ENCODE measurements at places on chromosomes 3 and 15.

DNA sequence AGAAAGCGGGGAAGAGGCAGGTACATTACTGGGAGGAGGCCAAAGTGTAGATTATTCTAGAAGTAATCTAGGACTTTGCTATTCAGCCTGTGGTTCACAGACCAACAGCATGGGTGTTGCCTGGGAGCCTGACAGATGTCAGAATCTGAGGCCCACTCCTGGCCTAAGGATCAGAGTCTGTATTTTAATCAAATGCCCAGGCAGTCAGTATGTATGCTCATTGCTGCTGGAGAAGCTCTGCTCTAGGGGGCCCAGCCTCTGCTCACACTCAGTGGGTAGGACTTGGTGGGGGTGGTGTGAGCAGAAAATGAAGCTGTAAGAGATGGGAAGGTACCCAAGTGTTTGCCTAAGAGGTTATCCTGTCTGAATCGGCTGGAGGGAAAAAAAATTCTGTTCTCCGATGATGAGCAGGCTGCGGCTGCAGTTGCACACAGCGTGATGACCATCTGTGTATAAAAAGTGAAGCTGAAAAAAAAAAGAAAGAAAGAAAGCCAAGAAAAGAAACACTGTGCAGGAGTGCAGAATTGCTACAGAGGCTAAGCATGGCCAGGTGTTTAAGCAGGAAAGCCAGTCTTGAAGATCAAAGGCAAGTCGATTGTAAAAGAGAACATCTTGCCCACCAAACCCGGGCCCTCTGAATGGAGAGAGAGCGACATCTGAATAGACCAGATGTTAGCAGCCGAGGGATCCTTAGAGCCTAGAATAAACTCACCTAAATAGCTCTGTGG, 65.2 kb downstream of the EIF4E3 start:
- DNase-seq: no peak

DNA sequence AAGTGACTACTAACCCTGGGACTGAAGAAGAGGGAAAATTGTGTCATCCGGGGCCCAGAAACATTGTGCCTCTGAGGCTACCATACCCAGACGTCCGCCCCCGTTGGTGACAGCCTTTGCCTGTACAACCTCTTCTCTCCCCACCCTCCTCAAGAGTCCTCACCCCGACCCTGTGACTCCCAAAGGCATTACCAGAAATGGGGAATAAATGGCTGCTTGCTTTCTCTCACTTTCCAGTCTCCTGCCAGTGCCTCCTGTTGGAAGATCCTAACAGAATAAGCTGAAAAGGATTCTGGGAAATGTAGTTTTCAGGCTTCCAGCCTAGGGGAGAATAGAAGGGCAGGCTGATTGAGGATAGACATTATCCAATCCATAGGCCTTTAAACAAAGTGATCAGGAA, 30.8 kb upstream of the SLC25A36 start:
- peak; percentile 16 for DNase-seq

DNA sequence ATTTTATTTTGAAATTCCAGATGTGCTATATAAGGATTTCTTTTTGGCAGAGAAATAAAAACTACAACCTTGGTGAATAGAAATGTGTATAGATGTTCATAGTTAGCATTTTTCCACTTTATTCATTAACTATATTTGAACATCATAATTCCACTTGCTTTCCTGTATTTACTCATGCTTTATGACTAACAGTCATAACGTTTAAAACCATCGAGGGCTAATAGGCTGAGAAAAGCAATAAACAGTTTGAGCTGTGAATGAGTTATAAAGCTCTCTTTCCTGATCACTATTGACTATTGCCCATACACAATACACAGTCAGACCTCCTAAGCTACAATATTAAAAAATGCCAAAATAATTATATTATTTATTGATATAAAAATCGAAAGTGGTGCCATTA, 502.1 kb upstream of the RASGRP1 start:
- no peak for DNase-seq

GRCh38 chr3:189726277-189726676, 95.1 kb downstream of the TP63 start:
- DNase-seq: peak; percentile 46

DNA sequence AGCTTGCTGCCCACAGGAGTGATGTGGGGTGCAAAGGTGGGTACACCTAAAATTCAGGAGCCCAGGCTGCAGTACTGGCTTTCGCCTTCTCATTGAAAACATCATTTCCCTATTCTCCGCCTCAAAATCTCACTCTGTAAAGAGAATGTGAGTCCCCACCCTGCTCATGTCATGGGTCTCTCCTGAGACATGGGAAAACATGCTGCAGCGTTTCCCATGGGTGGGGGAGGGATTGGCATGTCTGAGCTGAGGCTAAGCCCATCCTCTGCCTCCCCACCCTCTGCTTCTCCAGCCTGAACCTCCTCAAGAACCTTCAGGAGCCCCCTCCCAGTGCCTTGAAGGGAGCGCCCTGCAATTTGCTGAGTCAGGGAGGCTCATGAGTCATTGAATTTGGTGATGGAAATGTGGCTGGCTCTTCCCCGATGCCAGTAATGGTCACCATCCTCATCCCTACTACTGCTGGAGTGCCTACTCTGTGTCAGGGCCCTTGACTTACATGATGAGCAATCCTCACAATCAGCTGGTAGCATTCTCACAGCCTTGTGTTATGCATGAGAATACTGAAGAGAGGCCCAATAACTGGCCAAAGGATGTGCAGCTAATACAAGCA, 28.8 kb downstream of the WNT5A start:
- peak; percentile 48 for DNase-seq

GRCh38 chr3:161083131-161083530, 22.0 kb downstream of the B3GALNT1 start:
- no peak for DNase-seq

DNA sequence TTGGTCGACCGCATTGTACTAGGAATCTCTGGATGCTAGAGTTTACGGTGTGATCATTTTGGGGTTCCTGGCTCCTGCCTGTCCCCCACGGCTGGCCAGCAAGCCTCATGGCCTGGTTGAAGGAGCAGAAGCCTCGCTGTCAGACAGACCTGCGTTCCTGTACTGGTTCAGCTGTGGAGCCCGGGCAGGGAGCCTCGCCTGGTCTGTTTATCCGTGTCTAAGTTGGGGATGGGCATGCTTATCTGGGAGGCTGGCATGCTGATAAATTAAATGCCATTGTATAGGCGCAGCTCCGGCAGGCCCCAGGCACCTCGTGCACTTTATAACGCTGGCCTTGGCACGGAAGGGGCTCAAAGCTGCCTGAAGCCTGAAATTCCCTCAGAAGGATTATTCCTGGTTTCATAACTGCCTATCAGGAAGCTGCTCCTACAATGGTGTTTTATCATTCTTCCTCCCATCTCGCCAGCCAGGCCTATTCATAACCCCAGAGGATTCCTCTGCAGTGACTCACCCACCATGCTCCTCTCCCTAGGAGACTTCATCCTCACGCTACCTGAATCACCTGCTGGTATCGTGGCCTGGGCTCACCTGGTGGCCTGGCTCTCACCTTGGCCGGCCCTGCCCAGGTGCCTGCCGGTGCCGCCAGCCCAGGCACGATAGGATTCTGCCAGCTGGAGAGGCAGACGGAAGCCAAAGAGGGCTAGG, 110.9 kb downstream of the ASB7 start:
- DNase-seq: peak; percentile 73

DNA sequence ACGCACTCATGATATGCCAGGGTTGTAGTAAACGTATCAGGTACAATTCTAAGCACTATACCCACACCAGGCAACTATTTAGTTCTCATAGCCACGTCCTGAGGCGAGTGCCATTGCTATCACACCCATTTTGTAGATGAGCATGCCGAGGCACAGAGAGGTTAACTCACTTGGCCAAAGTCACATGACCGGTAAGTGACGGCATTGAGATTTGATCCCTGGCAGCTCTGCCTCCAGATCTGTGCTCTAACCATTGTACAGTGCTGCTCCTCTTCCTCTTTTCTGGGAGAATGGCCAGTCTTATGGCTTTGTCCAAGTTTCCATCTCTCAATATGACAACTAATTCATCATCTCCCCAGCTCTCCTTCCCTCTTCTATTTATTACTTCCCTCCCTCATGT, 18.9 kb upstream of the ATP2B2 start:
- no peak for DNase-seq

DNA sequence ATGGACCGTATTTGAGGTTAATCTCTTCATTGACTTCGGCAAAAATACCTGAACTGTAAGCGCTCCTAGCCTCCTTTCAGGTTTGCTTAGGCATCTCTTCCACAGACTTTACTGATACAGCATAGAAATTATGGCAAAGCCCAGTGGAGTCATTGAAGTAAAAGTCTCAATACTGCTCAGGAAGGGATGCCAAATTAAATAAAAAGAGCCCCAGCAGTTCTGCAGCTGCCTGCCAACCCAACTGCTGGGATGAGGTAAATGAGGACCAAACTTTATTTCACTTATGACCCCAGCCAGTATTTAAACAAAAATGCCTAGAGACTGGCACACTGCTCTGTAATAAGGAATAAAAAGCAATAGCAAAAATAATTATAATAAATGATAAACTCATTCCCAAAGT, 65.4 kb downstream of the IQCH start:
- no peak for DNase-seq

DNA sequence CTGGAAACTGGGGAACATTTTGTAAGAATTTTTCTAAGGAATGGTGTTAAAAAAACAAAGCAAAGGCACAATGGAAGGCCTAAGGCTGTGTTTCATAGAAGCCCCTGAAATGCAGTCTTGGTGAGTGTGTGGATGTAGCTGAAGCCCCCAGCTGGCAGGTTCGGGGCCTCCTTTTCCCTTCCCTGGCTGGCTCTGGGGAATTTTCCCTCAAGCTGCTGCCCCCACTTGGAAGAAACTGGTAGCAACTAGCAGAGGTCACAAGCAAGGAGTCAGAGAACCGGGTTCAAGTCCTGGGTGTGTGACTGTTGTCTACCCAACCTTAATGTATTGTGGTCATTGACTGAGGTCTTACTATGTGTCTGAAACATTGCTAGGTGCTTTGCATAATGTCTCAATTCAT, 85.3 kb upstream of the MYZAP start:
- DNase-seq: no peak

GRCh38 chr15:80010131-80010673, 39.2 kb upstream of the BCL2A1 start:
- DNase-seq: peak; percentile 48

GRCh38 chr3:187935623-187936156, 190.4 kb upstream of the BCL6 start:
- DNase-seq: no peak

- no peak for DNase-seq
Observed at GRCh38 chr3:13415236-13415986, 4.7 kb downstream of the NUP210 start.

GRCh38 chr15:37698679-37699078, 235.8 kb upstream of the TMCO5A start:
- peak; percentile 6 for DNase-seq

DNA sequence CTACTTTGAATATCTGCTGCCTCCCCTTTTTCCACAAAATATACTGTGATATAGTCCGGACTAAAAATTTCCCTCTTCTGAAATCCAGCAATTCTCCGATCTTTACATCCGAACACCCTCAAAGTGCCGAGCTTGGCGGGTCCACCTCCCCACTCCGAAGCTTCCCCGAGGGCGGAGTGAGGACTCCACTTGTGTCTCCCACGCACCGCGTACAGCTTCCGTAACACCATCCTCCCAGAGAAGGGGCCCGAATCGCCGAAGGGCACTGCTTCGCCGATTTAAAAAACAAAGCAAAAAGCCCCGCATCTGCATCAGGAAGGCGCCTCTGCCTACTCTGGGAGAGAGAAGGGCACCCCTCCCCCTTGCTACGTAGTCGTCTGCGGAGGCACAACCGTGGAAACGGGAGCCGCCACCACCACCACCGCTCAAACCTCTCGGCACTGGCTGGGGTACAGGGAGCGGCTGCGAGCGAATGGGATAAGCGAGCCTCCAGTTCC, 551 bp downstream of the NCBP2 start:
- no peak for DNase-seq

- DNase-seq: no peak
Observed at GRCh38 chr3:168457954-168458539, 362.3 kb upstream of the GOLIM4 start.

DNA sequence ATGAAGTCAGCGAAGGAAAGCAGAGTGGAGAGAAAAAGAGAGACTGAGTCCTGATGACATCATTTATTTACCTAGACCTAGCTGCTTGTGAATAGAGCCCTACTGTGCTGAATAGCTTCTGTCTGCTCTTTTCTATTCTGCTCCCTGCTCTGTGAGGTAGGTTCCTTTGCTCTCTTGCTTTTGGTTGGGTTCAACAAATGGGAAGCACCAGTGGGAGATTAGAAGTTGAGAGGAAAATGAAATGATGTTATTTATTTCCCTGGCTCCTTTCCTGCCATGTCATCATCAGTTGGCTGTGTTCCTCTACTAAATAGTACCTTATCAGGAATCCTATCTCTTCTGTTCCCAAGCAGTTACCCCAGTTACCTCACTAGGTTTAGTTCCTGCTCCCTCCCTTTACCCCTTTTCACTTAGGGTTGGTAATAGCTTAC, 23.5 kb downstream of the DTWD1 start:
- no peak for DNase-seq

- DNase-seq: peak; percentile 57
Observed at GRCh38 chr3:104564045-104564643, 802.6 kb upstream of the ALCAM start.

DNA sequence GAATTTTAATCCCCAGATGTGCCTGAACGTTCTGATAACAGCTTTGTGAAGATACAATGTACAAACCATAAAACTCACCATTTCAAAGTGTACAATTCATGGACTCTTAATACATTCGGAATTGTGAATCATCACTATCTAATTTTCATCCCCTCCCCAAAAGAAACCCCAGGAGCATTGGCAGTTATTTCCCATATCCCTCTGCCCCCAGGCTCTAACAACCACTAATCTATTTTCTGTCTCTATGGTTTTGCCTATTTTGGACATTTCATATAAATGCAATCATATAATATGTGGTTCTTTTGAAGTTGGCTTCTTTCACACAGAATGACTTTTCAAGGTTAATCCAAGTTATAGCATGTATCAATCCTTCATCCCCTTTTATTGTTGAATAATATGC, 25.3 kb downstream of the PRICKLE2 start:
- DNase-seq: peak; percentile 67

- no peak for DNase-seq
Observed at GRCh38 chr3:186003610-186004009, 65.8 kb upstream of the TRA2B start.

- DNase-seq: no peak
Observed at GRCh38 chr3:66553441-66554113, 52.8 kb upstream of the LRIG1 start.

- DNase-seq: peak; percentile 70
Observed at GRCh38 chr15:65032801-65033537, 3.5 kb upstream of the MTFMT start.

- no peak for DNase-seq
Observed at GRCh38 chr3:54376939-54377578, 254.7 kb downstream of the CACNA2D3 start.

GRCh38 chr3:58355179-58355578, 22.5 kb downstream of the PXK start:
- DNase-seq: no peak

- DNase-seq: no peak
Observed at GRCh38 chr3:141610939-141611338, 124.1 kb downstream of the RASA2 start.

DNA sequence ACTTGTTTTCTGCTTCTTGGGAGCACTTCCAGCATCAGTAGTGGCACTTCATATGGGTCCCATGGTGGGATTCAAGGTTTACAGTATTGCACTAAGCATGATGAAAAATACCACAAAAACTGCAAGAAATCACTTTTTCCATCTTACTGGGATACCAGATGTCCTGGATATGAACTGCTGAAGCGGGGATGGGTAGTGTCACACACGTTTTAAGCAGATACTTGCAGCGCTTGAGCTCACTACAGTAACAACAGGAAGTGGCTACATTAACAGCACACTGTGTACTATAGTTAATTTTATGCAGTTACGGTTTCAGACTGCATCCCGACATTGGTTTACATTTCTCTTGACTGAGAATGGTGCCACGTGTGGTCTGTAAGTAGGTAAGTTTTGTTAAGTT, 3.5 kb upstream of the ISG20 start:
- no peak for DNase-seq

All from fibroblast of skin of back (primary cell).